ENCODE measurements at places on chromosomes 7 and 10. TPM values are rescaled to one million over a fixed set of nuclear protein-coding genes. Genes with fewer than 3 reads are reported as not detected.

Gene SLC35G1
- total RNA-seq, result 3.1 TPM

Gene RADIL
- not detected for total RNA-seq

Gene PIP4K2A
- total RNA-seq, result 25.3 TPM

Gene LRIT2
- total RNA-seq, result not detected

Gene GRID2IP
- total RNA-seq, result 0.14 TPM

Gene XPNPEP1
- total RNA-seq, result 138 TPM

Gene MPP7
- total RNA-seq, result 13.7 TPM

Gene CTNNA3
- total RNA-seq, result under 0.01 TPM

Gene CLDN4
- 44.1 TPM for total RNA-seq

Gene FBXL13
- total RNA-seq, result 0.34 TPM

Gene FAM25A
- total RNA-seq, result 342 TPM

Gene RAMP3
- total RNA-seq, result not detected

Gene NYAP1
- total RNA-seq, result 0.64 TPM

Gene NDUFB8
- total RNA-seq, result 165 TPM

Gene NAT16
- not detected for total RNA-seq

Gene BTRC
- total RNA-seq, result 19.1 TPM

Gene NHLRC2
- total RNA-seq, result 11.6 TPM

Gene CDH23
- total RNA-seq, result 0.14 TPM

Data from nasal cavity respiratory epithelium epithelial cell of viscerocranial mucosa (primary cell).